ENCODE measurements at places on chromosomes 3 and 15.

DNA sequence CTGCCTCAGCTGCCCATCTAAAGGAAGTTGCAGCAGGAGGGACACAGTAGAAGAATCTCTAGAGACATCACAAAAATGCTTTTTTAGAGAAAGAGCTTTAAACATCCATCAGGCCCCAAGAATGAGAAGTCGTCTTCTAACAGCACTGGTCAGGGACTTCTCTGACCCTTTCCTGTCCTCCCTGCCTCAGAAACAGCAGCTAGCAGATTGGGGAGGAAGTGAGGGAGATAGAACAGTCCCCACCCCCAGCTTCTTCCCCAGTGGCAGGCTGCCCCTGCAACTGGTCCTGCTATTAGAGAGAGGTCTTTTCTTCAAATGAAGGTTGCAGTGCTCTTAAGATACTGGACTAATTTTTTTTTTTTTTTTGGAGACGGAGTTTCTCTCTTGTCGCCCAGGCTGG, 55.1 kb downstream of the PDE8A start:
- no peak overlapping the region for H3K4me3 ChIP-seq
- no peaks in the 10 kb centered on the region for H3K36me3 ChIP-seq
- peaks cover 9% of the 10 kb centered on the region for H3K4me1 ChIP-seq
- no peaks in the 10 kb centered on the region for H3K27me3 ChIP-seq
- no peak overlapping the region for H3K27ac ChIP-seq

DNA sequence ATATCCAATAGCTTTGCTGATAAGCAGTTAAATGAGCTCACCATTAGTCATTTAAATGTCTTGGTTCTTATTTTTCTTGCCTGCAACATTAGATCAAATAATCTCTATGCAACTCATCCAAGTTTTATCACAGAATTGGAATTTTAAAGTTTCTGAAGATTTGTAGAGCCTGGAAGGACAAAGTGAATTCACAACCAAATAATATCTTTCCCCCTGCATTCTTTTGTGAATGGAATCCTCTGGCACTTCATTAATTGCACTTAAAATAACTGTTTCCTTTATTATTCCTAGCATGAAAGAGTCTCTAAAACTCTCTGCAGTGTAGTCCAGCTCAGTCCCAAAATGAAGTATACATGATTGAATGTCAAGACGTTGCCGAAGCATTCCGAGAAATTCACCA, 345.6 kb upstream of the TGFBR2 start:
- no peaks in the 10 kb centered on the region for H3K27me3 ChIP-seq
- H3K4me1 ChIP-seq, result peaks cover 4% of the 10 kb centered on the region
- no peak overlapping the region for H3K27ac ChIP-seq
- DNase-seq, result no peak
- no peak overlapping the region for H3K4me3 ChIP-seq
- no peaks in the 10 kb centered on the region for H3K36me3 ChIP-seq

DNA sequence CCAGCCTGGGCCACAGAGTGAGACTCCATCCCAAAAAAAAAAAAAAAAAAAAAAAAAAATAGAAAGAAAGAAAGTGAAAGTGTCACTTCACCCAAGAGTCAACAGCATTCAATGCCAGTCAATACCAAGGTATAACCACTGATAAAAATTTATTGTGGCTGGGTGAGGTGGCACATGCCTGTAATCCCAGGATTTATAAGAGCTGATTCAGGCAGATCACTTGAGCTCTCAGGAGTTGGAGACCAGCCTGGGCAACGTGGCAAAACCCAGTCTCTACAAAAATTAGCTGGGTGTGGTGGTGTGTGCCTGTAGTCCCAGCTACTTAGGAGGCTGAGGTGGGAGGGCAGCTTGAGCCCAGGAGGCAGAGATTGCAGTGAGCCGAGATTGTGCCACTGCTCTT, 46.5 kb upstream of the PIK3CB start:
- H3K27me3 ChIP-seq, result no peaks in the 10 kb centered on the region
- H3K4me1 ChIP-seq, result no peaks in the 10 kb centered on the region
- no peaks in the 10 kb centered on the region for H3K36me3 ChIP-seq
- H3K27ac ChIP-seq, result no peak overlapping the region

DNA sequence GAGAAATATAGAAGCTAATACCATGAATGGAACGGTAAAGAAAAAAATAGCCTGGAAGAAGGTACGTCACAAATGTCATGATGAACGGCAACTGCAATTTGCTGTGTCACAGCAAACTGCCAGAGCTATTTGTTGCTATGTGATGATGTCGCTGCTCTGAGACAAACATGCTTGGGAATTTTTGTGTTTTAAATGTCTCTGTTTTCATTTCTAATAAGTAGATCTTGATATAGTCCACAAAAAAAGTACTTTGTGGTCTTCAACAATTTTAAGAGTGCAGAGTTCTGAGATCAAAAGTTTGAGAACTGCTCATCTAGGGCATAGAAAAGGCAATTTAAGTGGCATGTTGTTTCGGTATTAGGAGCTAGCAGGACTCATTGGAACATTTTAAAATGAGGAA, 4.3 kb upstream of the NR1D2 start:
- peaks cover 8% of the 10 kb centered on the region for H3K4me1 ChIP-seq
- H3K27ac ChIP-seq, result no peak overlapping the region
- no peak for DNase-seq
- H3K36me3 ChIP-seq, result no peaks in the 10 kb centered on the region
- no peak overlapping the region for H3K4me3 ChIP-seq
